ENCODE measurements at places on chromosomes 5 and 9. TPM values are rescaled to one million over a fixed set of nuclear protein-coding genes. Genes with fewer than 3 reads are reported as not detected.

- peak; percentile 55 for DNase-seq
These were observed 4.0 kb upstream of the RANBP3L start for GRCh38 chr5:36305571-36306326.

- DNase-seq, result no peak
These were observed 98.6 kb upstream of the PIK3R1 start for GRCh38 chr5:68116868-68117411.

- no peak for DNase-seq
These were observed 382.7 kb downstream of the ENC1 start for GRCh38 chr5:74257645-74258313.

DNA sequence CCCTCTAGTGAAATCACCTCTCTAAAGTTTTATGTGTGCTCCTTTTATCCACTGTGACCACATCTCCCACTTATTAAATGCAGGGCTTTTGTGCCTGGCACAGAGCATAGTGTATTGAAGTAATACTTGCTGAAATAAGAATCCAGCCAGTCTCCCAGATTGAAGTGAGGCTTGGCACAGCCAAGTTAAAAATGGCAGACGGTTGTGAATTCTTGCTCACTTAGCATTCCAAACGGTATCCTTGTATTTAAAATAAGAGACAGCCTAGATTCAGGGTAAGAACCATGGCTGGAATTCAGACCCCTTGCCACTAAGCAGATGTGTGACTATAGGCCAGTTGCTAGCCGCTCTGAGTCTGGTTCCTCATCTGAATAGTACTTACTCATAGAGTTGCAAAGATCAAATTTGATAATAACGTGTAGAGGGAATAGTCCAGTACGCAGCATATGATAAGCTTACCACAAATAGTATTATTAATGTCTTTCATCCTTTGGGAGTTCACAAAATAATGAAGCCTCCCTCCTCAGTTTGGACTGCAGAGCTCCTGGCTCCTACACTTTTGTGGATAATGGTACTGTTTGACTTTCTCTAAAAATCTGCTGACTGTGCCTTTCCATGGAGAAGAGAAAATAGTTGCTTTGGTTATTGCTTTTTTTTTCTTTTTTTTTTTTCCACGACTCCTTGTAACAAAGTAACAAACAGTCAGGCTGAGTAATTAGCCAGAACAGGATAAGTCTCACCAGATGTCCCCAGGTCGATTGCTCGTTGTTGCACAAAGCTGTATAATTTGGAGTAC lies 51.5 kb downstream of the FGF1 start:
- no peak for DNase-seq

DNA sequence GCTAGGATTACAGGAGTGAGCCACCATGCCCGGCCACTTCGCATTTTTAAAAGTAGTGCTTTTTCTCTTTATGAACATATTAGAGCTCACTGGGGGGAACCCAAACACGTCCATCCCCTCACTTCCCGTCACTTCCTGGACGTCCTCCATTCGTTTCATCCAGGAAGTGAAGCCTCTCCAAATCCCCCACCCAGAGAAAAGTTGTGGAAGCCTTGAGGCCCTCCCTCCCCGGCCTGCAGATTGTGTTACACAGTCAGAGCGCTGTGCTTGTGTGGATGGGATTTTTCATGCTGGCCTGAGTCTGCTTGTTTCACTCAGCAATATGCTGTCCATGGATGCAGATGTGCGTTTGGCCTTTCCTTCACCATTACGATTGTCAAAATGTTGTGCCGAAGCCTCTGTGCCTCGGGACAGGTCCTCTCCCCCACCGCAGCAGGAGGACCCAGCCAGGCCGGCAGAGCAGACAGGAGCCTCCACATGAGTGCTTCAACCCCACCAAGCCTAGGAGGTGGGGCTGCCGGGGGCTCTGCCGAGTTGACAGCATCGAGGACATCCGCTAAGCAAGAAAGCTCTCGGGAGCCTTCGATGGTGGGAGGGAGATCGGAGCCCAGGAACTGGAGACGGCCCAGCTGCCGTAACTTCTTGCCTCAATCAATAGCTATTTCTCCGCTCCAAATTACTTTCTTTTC lies 121.6 kb upstream of the PPP1R26 start:
- no peak for DNase-seq

DNA sequence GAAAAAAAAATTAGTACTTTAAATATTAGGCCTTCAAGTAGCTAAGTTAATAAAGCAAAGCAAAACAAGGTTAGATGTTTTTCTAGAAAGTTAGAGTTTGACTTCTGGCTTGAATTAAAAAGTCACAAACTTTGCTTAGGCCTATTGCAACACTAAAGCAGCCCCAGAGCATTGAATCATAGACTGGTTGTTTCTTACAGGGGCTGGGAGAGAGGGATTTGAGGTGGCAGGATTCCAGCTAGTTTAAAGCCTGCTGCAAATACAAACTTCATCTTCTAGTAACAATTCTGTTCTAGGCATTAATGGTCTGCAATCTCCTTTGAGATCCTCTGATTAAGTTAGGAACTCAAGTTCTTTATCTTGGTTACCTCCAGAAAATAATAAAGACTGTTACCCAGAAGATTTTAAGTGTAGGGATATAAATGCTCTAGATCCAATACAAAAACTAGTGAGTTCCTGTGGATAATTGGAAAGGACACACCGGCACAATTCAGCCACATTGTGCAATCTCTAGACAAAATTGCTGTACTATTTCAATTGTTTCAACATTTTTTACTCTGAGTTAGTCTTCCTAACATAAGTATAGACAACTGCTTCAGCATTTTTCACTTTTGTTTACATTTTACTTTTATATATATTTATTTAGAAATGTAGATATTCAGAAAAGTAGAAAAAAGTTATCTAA lies 12.6 kb downstream of the OR13C5 start:
- DNase-seq, result no peak

DNA sequence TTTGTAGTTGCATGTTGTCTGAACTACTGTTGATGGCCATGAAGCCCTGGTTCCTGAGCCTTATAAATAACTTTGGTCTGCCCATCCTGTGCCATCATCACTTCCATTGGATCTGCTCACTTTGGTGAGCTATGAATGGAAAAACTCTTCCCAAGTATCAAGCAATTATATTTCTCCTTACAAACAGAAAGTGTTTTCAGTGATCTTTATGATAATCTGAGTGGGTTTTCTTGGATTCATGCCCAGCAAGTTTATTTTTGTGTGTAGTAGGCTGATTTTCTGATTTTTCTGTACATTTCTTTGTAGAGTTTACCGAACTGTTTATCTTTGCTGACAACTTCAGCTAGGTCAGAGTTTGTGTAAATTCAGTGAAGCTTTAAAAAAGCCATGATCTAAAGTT lies 31.0 kb downstream of the CAMK4 start:
- no peak for DNase-seq

C5orf58 gene
- total RNA-seq, result not detected

SLC23A1 gene
- total RNA-seq, result 1.0 TPM

CDX1 gene
- not detected for total RNA-seq

All from breast epithelium (tissue), 4 donors.